ENCODE measurements at places on chromosomes 13 and 19. TPM values are rescaled to one million over a fixed set of nuclear protein-coding genes. Genes with fewer than 3 reads are reported as not detected.
A peak's percentile ranks its signal among the peaks of the same experiment; 100 is the strongest.

SHISA7 gene
- total RNA-seq = not detected

OR7D2 gene
- not detected for total RNA-seq

GRCh38 chr13:108375772-108376171 is 106.3 kb downstream of the TNFSF13B start:
- no peaks in the 10 kb centered on the region for H3K27me3 ChIP-seq
- no peak overlapping the region for H3K4me3 ChIP-seq
- H3K4me1 ChIP-seq = no peaks in the 10 kb centered on the region
- no peak overlapping the region for H3K27ac ChIP-seq

DNA sequence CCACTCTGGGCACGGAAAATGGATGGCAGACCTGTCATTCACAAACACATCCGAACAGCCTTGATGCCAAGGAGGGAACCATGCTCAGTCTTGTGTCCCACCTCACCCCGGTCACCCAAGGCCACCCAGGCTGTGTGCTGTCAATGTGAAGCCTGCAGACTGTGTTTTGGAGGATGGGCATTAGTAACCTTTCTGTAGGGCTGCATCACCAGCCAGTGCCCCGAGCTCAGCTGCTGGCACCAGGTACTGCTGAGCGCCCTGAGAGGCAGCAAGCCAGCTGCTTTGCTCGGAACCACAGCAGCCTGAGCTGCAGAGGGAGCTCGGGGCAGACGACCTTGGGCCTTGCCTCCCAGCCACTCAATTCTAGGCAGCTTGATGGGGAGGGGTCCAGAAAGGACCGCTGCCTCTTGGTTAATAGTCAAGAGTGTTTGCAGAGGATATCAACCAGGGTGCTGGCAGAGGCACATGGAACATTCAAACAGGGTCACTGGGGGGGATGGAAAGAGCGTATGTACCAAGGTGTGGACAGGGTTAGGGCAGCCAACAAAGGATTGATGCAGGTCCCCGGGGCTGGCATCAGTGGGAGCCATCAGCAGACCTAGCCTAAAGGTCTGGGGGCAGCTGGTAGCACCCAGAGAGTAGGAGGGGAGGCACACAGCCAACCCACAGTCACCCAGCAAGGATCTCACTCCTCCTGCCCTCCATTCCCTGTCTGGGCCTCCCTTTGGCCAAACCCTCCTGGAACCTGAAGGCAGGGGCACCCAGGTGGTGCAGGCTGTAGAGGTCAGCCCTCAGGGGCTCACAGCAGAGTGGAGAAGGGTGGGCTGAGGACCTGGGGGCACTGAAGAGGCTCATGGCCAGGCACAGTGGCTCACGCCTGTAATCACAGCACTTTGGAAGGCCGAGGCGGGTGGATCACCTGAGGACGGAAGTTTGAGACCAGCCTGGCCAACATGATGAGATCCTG is 8.1 kb downstream of the VSTM2B start:
- H3K36me3 ChIP-seq = no peaks in the 10 kb centered on the region
- H3K4me3 ChIP-seq = no peak overlapping the region
- peak; percentile 8 for DNase-seq
- H3K4me1 ChIP-seq = peaks cover 10% of the 10 kb centered on the region
- no peaks in the 10 kb centered on the region for H3K27me3 ChIP-seq

DNA sequence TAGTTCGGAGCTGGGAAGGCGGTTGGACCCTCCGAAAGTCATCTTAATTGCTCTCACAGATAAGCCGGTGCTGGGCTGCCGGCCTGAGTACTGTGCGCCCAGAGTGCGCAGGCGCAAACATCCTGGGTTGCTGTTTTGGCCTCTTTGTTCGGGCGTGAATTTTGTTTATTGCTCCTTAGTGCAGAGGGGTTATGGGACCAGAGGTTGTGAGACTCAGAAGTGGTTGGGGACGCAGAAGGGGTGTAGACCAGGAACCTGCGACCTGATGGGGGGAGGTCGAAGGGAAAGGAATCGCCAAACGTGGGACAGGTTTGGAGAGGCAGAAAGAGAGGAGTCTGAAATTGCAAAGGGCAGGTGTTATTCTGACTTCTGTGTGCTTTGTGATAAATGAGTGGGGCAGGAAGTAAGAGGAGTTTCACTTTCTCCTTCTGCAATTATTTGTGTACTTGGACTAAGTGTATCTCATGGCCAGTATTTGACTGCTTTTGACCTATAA is 607 bp upstream of the ZNF566 start:
- peak overlapping the region; percentile 90 for H3K27ac ChIP-seq
- H3K4me1 ChIP-seq = no peaks in the 10 kb centered on the region
- H3K36me3 ChIP-seq = no peaks in the 10 kb centered on the region
- peak; percentile 86 for DNase-seq

- peaks cover 9% of the 10 kb centered on the region for H3K4me1 ChIP-seq
- DNase-seq = no peak
- H3K36me3 ChIP-seq = no peaks in the 10 kb centered on the region
- peak overlapping the region; percentile 2 for H3K4me3 ChIP-seq
- peaks cover 17% of the 10 kb centered on the region for H3K27me3 ChIP-seq
- H3K27ac ChIP-seq = no peak overlapping the region
Observed at GRCh38 chr19:12885749-12886650, 1.0 kb downstream of the KLF1 start.

DNA sequence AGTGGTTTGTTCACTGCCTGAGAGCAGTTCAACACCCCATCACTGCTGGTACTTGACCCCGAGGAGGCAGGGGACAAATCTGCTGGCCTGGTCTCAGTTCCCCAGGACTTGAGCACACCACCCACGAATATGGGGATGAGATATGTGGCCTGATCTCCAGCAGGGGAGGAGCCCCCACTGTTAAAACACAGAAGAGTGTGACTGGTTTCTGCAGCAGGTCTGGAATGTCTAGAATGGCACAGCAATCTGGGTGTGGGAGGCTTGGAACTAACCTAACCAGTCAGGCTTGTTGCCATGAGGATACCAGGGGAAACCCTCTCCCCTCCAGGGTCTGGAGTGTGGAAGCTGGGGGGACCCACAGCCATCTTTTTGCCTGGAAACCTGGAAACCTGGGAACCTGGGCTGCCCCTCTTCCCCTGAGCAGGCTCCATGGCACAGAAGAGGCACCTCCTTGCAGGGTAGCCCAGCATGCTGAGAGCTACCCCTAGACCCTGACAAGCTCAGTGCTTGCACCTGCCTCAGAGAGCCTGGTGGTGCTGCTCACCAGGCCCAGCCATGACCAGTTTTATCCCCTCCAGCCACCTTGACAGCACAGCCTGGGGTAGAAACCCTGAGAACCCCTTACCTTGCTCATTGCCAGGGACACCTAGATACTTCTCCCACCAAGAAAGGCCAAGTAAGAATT is 273.8 kb downstream of the LIG4 start:
- H3K27ac ChIP-seq = no peak overlapping the region
- H3K27me3 ChIP-seq = no peaks in the 10 kb centered on the region
- H3K4me3 ChIP-seq = no peak overlapping the region
- H3K36me3 ChIP-seq = no peaks in the 10 kb centered on the region
- no peaks in the 10 kb centered on the region for H3K4me1 ChIP-seq

- H3K27me3 ChIP-seq = no peaks in the 10 kb centered on the region
- H3K36me3 ChIP-seq = no peaks in the 10 kb centered on the region
- H3K27ac ChIP-seq = no peak overlapping the region
- no peaks in the 10 kb centered on the region for H3K4me1 ChIP-seq
- no peak for DNase-seq
Observed at GRCh38 chr19:3071768-3072167, 9.5 kb upstream of the TLE5 start.

Data from uterus (tissue), 4 donors.